Lung (tissue), 17 donors: ENCODE measurements at places on chromosomes 11 and 22. TPM values are rescaled to one million over a fixed set of nuclear protein-coding genes. Genes with fewer than 3 reads are reported as not detected.

Gene SAA1
- total RNA-seq, result 260 TPM

Gene KDM4D
- 0.89 TPM for total RNA-seq

Gene ARHGAP32
- total RNA-seq, result 28.4 TPM

Gene DERL3
- total RNA-seq, result 15.1 TPM

Gene C22orf23
- 4.2 TPM for total RNA-seq

Gene C22orf42
- not detected for total RNA-seq

Gene OR5J2
- not detected for total RNA-seq

Gene CDCA5
- 2.7 TPM for total RNA-seq

Gene APOL1
- 75.0 TPM for total RNA-seq

Gene PDE2A
- total RNA-seq, result 16.7 TPM

GRCh38 chr11:27395556-27396258 lies 32.7 kb upstream of the CCDC34 start:
- no peak for DNase-seq

DNA sequence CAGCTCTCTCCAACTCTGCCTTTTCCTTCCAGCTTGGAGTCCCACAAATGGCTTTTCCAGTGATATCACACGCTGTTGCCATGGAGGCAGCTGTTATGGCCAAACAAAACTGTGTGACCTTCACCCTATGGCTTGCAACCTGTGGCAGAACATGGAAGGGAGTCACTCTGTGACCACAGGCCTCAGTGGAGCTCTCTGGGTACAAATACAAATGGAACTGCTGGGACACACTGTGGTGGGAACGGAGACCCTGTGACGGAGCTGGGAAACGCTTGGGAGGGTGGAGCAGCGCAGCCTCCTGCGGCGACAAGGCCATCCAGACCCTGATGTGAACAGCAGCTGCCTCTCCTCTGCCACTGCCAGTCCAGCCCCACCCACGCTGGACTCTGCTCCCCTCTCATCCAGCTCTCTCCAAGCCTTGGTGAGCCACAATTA lies 162.5 kb downstream of the ETS1 start:
- peak; percentile 91 for DNase-seq

DNA sequence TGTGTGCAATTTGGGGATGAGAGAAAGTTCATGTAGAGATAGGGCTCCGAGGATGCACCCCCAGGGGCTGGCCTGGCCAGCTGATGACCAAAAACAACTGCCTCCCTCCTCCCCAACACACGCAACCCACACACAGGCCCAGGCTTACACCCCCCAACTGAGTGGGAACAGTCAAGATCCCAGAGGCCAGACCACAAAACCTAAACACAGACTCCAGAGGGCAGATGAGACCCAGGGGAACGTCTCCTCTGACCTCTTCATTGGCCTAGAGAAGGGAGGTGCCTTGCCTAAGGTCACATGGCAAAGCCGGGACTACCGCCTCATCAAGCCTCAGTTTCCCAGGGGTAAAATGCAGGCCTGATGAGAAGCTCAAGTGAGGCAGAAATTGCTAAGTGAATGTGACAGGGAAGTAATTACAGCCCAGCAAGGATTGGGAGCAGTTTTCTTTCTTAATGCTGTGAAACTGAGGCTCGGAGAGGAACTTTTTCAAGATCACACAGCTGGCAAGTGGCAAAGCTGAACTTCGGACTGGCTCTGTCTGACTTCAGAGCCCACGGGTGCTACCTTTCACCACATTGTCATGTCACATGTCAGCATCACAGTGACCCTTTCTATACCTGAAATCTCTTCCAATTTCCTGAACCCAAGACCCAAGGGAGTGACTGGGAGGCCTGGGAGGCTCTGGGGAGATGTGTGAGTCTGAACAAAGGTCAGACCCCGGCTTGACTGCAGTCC lies 69.9 kb upstream of the WNT11 start:
- no peak for DNase-seq

- no peak for DNase-seq
These were observed 108.5 kb downstream of the MICAL2 start for GRCh38 chr11:12218909-12219308.

DNA sequence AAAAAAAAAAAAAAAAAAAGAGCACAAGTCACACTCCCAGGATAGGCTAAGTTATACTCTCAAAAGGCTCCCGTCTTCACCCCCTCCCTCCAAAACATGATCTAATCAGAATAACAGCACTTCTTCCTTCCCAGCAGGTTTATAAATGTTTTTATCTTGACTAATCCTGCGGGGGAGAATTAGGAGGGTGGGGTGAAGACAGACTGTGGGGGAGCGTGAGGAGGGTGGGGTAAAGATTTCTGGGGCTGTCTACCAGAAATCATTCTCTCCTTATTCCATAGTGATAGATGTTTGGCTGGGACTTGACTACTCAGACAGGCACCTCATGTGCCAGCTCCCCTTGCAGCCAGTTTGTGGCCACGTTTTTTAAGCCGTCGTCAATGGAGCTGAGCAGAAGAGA lies 17.0 kb downstream of the KCNE3 start:
- no peak for DNase-seq

GRCh38 chr11:123742031-123742723 lies 717 bp upstream of the ZNF202 start:
- DNase-seq, result no peak

- no peak for DNase-seq
These were observed 75.7 kb downstream of the SIK3 start for GRCh38 chr11:117022526-117022925.

GRCh38 chr11:75896843-75897419 lies 81.9 kb downstream of the UVRAG start:
- peak; percentile 83 for DNase-seq

GRCh38 chr22:35099883-35100282 lies 33.9 kb downstream of the ISX start:
- no peak for DNase-seq

DNA sequence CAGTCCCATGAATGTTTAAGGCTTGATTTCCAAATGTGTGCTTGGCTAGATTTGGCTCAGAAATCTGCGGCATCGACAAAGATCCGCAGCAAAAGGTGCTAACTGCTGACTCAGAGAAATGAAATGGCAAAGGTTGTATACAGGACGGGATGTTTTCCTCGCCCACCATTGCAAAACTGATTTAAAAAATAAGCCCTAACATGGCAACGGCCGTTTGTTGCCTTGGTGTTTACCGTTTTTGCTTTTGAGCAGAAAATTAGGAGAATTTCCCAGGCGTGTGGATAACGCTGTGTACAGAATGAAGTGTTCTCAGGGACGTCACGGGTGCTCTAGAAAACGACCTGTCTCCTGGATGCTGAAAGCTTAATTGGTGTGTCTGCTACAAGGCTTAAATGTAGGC lies 70.2 kb downstream of the ARHGAP8 start:
- peak; percentile 65 for DNase-seq

GRCh38 chr11:106077609-106078455 lies at the start of gene AASDHPPT:
Gene AASDHPPT (plus strand): TSS chr11:106077662. CDS start chr11:106077711, 49 bp downstream.
- peak; percentile 81 for DNase-seq

- no peak for DNase-seq
These were observed 57.9 kb downstream of the LRRC74B start for GRCh38 chr22:21103633-21104032.

DNA sequence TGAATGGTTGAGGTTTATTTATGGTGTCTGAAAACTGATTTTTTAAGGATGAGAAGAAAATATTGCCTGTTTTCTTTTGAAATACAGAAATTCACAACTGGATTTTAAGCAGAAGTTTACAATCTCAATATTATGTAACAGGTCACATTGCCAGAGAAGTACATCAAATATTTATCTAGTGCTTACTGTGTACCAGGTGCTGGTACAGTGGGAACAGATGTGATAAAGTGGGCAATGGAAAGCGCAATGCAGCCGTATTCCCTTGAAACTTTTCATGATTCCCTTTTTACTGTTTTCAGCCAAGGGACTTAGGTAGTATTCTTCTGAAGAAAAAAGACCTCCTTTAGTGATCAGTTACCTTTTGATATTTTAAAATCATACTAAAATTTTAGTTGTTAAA lies 49.6 kb downstream of the TTC17 start:
- no peak for DNase-seq

GRCh38 chr11:59842316-59842715 lies 3.0 kb downstream of the CBLIF start:
- no peak for DNase-seq

- peak; percentile 87 for DNase-seq
These were observed 22.3 kb downstream of the SLN start for GRCh38 chr11:107689317-107690202.

DNA sequence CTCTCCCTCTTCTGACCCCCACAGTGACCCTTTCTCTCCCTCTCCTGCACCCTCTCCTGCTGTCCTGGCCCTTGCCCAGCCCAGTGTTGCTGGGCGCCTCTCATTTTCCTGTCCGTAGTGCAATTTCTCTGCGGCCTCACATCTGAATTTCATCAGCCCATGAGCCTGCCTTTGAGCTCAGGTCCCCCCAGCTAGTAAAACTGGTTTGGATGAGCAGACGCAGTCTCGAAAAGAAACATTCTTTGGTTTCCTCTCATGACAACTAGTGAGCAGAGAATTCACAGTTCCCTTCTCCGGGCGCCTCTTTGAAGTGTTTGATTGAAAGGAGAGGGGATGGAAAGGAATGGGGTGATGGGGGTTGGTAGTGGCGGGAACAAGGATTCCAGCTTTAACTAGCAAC lies 126.0 kb upstream of the CADM1 start:
- DNase-seq, result peak; percentile 32

DNA sequence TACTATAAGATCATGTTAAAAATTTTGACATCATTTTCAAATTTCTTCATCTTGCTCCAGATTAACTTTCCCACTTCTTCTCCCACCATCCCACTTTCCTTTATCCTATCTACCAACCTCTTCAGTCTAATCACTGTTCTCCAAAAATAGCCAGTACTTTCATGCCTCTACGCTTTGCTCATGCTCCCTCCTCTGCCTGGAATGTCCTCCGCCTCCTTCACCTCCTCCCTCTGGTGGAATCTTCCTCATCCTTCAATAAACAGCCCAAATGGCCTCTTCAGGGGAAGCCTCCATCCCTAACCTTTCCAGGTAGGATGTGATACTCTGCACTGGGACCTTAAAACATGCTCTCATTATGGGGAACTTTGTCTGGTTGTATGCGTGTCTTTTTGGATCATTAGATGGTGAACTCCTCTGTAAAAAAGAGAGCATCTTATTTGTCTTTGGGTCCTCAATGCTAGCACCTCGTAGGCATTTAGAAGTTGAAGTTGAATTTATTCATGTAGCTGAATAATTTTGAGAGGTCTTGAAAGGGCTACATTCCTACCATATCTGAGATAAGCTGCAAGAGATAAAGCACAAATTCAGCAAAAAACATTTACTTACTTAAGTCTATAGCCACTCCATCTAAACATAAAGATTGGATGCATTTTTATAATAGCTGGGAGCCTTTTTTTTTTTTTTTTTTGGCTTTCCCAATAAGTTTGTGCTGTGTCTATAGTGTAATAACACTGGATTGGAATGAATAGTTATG lies 8.0 kb upstream of the CSRP3 start:
- no peak for DNase-seq

- DNase-seq, result peak; percentile 34
These were observed 75.9 kb downstream of the CADM1 start for GRCh38 chr11:115428306-115428705.

DNA sequence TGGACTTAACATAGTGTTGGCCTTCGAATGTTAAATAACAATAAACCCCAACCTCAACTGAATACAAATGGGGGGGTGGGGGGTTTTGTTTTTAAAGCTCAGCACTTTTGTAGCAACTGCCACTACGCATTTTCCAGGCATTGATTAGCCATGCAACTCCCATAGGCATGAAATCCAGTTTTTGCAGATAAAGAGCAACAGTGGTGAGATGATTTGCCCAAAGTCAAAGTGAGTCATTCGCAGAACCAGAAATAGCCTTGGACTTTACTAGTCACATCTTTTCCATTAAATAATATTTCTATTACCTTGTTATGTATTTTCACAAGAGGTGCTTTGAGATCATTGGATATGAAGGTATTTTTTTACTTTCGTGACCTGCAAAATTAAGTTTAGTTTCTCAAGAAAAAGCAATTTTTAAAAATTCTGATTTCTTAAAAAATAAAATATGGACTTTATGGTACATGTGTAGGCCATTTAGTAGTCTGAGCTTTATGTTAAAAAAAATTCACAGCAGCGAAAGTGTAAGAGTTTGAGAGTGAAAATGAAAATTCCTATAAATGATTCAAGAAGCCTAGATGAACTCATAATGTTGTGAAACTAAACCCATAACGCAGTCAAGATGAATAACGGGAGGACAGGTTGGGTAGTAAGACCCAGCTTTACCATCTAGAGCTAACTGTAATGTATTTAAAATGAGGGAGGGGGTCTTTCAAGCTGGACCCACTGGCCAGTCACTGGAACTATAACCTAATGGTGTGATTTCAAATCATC lies 1.9 kb upstream of the PHF21A start:
- no peak for DNase-seq

- DNase-seq, result no peak
These were observed 27.7 kb upstream of the PARVB start for GRCh38 chr22:43996170-43996980.

GRCh38 chr11:77710358-77710757 lies 72.8 kb upstream of the CLNS1A start:
- DNase-seq, result no peak

GRCh38 chr11:84829162-84829561 lies 798.0 kb downstream of the DLG2 start:
- DNase-seq, result no peak

DNA sequence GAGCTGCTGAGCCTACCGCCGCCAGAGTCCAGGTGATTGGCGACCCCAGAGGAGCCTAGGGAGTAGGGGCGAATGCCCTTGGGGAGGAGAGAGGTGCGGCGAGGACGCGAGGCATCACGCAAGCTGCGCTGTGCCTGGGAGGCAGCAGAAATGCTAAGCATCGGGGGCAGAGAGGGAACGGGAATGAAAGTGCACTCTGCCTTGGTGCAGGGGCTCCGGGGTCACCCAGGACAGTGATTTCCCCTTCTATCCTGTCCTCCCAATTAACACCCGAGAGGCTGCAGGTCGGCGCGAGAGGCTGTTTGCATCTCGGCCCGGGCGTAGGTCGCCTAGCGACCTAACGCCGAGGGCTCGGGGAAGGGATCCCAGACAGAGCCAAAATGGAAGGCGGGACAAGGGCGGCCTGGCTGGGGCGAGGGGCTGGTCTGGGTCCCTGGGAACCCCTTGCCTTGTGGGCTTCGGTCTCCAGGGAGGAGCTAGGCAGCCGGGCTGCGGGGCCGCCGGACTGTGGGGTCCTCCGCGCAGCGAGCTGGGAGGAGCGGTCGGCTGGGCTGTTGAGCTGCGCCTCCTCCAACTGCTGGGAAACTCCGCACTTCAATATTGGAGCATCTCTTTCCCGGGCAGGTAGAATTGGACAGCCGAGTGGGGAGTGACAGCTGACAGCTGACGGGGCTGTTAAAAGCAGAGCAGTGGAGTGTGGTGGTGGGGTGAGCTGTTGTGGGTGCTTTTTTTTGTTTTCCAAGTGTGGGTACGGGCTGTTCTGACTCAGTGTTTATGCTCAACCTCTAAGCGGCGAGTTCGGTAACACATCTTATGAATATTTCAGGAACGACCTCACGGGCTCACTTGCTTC lies 657 bp downstream of the ELMOD1 start:
- peak; percentile 20 for DNase-seq
